AML-193 (cell line): ENCODE measurements at places on chromosomes 5 and 9.

GRCh38 chr5:35838370-35839042, 18.2 kb upstream of the IL7R start:
- DNase-seq: no peak

GRCh38 chr9:134161647-134162046, 2.7 kb downstream of the RNU6ATAC start:
- DNase-seq: no peak

GRCh38 chr5:88140856-88141752, 127.5 kb downstream of the TMEM161B start:
- peak; percentile 4 for DNase-seq

GRCh38 chr9:28050941-28051340, 477.7 kb upstream of the C9orf72 start:
- DNase-seq: no peak

GRCh38 chr9:130290291-130291181, 25.0 kb downstream of the HMCN2 start:
- no peak for DNase-seq

DNA sequence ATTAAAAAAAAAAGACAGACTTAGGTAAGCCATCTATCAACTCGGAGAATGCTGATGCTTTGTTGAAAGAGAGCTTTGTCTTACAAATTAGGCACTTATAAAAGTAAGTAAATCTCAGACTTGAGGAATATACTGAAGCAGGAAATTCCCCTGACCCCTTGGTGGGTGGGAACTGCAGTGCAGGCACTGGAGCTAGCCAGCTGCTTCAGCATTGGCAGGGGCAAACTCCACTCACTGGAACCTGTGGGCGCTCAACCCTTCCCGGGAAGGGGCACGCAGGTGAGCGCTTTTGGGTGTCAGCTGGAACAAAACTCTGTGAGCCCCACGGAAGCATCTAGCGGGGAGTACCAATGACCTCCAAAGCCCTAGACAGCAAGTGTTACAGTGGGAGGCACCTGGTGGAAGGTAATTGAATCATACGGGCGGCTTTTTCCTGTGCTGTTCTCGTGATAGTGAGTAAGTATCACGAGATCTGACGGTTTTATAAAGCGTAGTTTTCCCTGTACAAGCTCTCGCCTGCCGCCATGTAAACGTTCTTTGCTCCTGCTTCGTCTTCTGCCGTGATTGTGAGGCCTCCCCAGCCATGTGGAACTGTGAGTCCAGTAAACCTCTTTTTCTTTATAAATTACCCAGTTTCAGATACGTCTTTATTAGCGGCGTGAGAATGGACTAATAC, 628.0 kb upstream of the CDH18 start:
- DNase-seq: no peak

- DNase-seq: no peak
Measured at GRCh38 chr5:58348996-58349728, 110.7 kb downstream of the PLK2 start.

DNA sequence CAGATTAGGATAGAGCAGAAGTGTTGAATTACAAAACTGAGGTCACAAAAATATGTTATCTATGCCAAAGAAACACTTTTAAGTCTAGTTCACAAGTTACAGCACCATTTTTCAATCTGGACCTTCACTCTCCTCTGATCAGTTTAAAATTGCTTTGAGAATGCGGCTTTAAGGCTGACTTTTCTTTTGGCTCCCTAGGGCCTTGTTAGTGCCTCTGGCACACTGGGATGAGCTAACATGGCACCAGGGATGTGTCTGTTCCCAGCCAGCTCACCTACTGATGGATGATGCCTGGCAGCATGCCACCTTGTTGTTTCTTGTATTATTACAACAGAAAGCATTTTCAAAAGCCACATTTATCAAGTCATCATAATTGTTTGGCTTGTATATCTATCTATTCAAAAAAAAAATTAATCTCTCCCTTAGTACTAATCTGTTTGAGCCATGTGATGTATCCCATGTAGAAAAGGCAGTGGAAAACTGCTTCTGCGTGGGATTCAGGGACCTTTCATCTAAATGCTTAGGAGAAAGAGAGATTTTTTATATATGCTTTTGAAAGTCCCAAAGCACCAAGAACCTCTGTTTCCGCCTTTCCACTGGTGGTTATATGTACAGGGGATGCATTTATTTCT, 46.6 kb downstream of the ADAMTSL1 start:
- no peak for DNase-seq

- DNase-seq: no peak
Measured at GRCh38 chr9:136024696-136025316, 63.6 kb upstream of the UBAC1 start.

DNA sequence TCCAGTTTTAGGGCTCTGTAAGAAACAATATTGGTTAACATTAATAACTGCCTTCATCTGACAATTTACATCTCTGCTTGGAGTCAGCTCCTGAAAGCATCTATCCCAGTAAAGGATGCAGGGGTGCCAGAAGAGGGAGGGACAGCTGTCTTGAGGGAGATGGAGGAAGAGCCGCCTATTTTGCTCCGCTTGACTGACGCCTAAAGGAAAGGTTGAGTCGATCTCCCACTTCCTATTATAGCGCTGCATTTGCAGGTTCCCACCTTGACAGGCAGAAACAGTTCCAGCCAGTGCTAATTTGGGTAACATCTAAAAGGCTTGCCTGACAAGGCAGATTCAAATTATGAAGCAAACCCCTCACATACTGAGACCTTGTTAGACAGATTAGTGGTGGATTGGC, 374.6 kb downstream of the SPATA31D1 start:
- no peak for DNase-seq
